Bone marrow (tissue), 2 donors: ENCODE measurements at places on chromosomes 1 and 21.

- peak; percentile 32 for DNase-seq
Measured at GRCh38 chr1:40844887-40845878, 17.0 kb downstream of the CITED4 start.

DNA sequence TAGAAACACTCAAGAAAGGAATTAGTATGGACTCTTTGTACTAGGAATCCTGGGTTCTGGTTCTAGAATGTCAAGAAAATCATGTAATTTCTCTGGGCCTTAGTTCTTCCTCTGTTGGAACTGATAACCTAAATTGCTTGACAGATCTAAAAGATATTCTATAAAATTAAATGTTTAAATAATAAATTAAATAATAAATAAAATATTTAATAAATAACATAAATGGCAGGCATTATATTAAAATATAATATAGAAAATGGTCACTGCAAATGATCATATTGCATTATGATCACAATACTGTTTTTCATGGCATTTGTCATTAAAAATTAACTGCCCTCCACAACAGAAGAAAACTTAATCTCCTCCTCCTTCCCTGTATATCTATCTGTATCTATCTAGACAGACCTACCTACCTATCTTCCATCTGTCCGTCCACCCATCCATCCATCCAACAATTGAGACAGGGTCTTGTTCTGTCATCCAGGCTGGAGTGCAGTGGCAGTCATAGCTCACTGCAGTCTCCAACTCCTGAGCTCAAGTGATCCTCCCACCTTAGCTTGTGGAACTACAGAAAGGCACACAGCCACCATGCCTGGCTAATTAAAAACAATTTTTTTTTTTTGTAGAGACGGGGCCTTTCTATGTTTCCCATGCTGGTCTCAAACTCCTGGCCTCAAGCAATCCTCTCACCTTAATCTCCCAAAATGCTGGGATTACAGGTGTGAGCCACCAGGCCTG is 16.4 kb downstream of the NUCKS1 start:
- DNase-seq: no peak

GRCh38 chr1:12669529-12670068 is 25.7 kb downstream of the AADACL4 start:
- no peak for DNase-seq

DNA sequence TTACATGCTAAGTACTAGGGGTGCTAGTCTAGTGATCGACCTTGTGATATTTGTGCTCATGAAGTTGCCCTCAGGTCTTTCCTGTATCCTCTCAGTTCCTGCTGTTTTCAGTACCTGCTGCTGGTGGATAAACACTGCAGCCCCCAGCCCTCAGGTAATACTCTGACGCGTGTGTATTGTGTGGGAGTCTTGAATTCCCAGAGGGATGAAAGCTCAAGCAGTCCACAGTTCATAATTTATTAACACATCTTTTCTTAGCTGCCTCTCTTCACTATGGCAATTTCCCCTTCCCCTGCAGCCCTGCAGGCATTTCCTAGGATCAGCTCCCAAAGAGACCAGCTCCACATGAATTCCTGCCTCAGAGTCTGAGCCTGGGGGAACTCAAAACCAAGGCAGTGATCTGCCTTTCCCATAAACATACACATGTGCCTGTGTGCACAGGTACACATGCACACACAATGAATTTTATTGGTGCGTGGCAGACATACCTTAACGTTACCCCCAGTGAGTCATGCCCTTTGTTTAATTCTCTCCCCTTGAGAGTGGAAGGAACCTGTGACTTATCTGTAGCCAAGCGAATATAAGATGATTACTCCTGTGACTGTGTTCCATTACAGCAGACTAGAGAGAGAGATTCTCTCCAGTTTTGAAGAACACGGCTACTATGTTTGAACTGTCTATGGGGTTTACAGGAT is 14.1 kb upstream of the HMGCS2 start:
- DNase-seq: no peak

GRCh38 chr1:94909486-94909885 is 17.4 kb downstream of the CNN3 start:
- DNase-seq: no peak

DNA sequence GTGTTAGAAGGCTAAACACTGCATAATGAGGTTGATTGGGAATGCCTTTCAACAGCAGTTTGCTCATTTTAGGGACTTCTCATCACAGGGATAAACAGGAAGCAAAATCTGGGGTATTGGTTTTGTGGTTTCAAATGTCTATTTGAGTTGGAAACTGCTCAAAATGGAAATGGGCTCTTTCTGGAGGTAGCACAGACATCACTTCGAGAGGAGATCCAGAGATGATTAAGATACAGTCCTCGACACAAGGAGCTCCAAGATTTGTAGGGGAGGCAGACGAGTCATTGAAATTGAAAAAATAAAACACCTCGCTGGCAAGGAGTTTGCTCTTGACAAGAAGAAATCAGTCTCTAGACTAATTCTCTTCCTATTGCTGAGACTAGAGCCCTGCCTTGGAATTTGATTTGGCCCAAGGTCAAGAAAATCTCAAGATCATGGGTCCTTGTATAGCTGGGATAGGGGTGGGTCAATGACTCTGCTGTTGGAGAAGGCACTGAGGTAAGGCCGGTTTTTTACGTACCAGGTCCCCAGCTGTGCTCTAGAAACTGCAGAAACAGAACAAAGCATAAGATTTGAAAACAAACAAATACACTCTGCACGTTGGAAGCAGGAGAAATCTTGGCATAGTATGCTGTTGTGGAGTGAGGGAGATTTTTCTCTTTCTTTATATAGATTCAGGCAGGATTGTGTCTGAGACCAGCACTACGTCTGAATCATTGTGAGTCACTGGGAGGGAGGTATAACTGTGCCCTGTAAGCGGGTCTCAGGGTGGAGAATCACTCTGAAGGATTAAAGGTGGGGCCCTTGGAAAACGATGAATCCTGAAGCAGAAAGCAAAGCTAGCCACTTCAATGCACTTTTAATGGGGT is 17.7 kb upstream of the KLHDC8A start:
- no peak for DNase-seq

DNA sequence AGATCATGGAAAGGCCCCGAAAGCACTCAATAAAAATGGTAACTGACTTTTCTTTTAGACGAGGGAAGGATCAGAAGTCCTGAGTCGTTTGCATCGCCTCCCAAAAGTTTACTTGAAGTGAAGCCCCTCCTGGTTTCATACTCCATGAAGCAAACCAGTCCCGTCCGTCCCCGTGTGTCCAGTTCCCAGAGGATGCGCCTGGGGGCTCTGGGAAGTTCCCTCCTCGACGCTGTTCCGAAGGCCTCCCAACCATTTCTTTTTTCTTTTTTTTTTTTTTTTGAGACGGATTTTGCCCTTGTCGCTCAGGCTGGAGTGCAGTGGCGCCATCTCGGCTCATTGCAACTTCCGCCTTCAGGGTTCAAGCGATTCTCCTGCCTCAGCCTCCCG is 661 bp upstream of the OSCP1 start:
- DNase-seq: no peak

DNA sequence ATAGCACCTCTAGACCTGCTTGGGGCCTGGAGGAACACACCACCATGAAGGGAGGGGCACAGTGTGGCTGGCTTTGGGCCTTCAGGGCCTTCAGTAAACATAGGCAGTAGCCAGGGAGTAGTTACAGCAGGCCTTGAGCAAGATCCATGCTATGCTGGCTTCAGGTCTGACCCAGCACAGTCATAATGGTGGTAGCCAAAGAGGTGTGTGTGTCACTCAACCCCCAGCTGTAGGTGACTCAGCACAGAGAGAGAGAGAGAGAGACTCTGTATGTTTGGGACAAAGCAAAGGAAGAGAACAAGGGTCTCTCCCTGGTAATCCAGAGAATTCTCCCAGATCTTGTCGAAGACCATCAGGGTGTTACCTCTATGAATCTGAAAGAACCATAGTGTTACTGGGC is 250.5 kb upstream of the PKN2 start:
- no peak for DNase-seq

GRCh38 chr1:40986328-40986783 is 6.9 kb downstream of the CTPS1 start:
- DNase-seq: no peak

DNA sequence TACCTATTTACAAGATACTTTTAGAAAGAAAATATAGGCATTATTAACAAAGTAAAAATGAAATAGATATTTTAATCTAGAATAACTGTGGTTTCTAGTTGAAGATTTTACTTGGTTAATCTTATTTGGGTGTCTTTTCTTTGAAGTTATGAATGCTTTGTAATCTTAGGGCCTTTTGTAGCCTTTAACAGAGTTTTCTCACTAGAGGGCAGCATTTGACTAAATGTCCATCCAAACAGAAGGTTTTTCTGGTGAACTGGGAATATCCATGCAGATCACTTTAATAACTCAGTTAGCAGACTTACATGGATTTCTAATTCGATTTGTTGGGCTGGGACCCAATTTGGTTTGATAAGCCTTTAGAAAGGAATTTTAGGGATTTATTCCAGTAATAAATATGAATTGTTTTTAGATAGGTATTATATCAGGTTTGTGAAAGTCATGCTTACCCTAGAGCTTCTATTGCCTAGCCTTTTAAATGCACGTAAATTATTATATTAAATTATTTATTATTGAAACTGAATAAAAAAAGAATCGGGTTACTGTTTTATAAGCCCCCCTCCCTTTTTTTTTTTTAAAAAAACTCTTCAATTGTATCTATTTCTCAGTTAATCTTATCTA is 119.7 kb downstream of the ZNF326 start:
- no peak for DNase-seq

DNA sequence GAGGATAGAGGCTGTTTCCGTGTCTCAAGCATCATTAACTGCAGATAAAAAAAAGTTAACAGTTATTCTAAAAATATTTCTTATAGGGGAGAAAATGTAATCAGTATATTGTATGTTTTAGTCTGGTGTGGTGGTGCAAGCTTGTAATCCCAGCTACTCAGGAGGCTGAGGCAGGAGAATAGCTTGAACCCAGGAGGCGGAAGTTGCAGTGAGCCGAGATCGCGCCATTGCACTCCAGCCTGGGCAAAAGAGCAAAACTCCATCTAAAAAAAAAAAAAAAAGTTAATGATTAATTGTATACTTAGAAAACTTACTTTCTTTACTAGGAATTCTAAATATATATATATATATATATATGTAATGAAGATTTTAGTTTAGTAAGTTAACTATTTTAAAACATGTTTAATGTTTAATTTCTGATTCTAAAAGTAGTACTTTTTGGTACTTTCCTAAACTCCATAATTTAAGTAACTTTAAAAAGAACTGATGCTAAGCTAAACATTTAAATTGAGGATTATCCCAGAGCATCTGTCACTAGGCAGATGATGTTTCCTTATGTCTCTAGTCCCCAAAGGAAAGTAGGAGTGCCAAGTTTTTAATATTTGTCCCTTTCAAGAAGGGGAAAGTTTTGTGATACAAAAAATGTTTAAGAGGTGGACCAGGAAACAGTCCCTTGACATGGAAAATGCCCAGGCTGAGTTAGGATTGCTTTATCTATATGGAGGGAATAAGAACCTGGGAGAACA is 66.3 kb downstream of the DYRK1A start:
- DNase-seq: no peak

- DNase-seq: no peak
Measured at GRCh38 chr1:152759453-152760173, 1.8 kb downstream of the KPRP start.

GRCh38 chr1:65581119-65581518 is 160.7 kb downstream of the LEPR start:
- DNase-seq: no peak

DNA sequence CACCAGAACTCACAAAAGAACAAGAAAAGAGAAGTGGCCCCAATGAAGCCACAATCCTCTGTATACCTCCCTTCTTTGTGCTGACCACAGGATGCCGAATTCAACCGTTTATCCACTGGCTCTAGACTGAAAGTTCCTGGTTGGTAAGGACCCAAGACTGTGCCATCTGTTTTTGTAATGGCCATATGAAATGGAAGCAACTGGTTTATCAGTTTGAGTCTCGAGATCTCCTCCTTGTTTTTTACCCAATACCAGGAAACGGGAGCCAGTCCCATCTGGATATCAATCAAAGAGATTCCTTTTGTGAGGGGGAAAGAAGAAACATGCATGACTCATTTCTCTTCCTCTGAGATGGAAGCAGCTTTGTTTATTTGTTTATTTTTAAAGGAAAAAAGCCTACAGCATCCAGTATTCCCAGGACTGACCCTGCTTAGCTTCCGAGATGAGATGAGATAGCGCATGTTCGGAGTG is 32.4 kb upstream of the ZNF124 start:
- DNase-seq: no peak

- no peak for DNase-seq
Measured at GRCh38 chr1:27380224-27380623, 2.9 kb downstream of the CD164L2 start.

GRCh38 chr21:45074818-45075595 is 627 bp downstream of the ADARB1 start:
- DNase-seq: no peak

DNA sequence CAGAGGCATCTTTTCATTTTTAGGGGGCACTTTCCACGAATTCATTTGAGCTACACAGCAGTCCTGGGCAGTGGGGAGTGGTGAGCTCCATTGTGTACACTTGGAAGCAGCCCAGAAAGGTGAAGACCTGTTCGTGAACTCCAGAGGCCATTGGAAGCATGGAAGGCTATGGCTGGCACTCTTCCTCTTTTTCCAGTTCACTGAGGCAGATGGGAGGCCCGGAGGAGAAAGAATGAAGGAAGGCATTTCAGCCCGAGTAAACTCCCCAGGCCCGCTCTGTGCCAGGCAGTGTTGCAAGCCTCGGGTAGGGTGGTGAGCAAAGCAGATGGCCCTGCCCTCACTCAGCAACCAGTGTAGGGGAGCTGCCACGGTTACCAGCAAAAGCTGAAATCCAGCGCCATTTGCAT is 673 bp upstream of the DHCR24 start:
- no peak for DNase-seq

GRCh38 chr1:204368996-204369726 is 9.4 kb upstream of the PLEKHA6 start:
- DNase-seq: no peak
